NCI-H1436 treated with DMSO at 0.1 percent for 48 hours (cell line): ENCODE measurements at places on chromosomes 5 and 9.

DNA sequence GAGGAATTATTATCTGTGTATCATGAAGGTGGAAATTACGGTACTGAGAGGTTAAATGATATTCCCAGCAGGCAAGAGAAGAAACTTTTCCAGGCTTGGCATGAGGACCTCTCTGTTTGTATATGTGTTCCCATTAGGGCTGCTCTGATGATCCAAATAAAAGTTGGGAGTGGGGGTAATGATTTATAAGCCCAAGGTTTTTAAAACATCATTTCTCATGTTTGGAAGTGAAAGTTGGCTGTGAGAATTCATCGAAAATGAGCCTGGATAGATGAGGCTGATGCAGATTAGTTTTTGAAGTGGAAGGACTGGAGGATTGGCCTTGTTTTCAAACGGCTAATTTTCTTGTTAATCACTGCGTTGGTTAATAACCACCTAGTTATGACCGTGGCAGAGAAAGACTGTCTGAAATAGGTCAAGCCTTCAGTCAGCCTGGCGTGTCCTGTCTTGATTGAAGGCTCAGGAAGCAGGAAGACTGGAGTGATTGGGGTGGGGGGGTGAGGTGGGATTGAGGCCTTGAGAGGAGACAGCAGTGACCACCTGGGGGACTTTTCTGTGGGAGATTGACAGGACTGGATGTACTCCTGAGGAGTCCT, 391.0 kb upstream of the WWC1 start:
- DNase-seq, result no peak

GRCh38 chr5:159003045-159004030, 96.4 kb downstream of the EBF1 start:
- DNase-seq, result no peak

GRCh38 chr5:107425541-107426031, 245.2 kb downstream of the EFNA5 start:
- DNase-seq, result no peak

GRCh38 chr9:89477384-89477783, 20.5 kb downstream of the SEMA4D start:
- DNase-seq, result no peak

DNA sequence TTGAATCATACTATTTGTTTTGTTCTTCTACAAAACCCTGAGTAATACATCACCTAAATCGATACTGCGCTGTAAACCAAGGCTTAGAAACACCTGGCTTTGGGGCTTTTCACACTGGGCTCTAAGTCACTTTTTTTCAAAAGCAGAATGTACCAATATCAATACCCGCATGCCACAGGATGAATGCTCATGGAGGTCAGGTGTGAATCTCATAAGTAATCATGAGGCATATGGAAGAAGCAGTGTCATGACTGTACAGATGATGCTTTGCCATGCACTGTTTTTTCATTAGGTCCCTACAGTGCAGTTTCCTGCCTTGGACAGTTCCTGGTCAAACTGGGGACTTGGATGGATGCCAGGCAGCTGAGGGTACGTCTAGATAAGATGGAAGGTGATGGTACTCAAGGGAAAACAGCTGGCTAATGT, 49.0 kb upstream of the ATG10 start:
- DNase-seq, result no peak
